C1 segment of cervical spinal cord (tissue), 14 donors: ENCODE measurements at places on chromosomes 1 and 21.

- DNase-seq, result no peak
These were observed 31.1 kb downstream of the AHDC1 start for GRCh38 chr1:27572679-27573426.

DNA sequence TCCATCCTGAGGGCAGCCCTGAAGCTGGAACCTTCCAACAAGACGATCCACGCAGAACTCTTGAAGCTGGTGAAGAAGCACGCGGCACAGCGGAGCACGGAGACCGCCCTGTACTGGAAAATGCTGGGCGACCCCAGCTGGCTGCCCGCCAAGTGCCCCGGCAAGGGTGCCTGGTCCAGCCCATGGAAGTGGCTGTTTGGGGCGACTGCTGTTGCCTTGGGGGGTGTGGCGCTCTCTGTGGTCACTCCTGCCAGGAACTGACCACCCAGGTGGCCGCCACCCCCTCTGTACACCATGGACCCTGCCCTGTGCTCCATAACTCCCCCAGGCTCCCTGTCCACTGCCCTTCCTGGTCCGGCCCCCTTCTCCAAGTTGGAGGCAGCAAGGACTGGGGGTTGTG is 90.8 kb downstream of the PPP1R12B start:
- no peak for DNase-seq

- DNase-seq, result no peak
These were observed 20.9 kb downstream of the EPHX1 start for GRCh38 chr1:225830841-225831240.

DNA sequence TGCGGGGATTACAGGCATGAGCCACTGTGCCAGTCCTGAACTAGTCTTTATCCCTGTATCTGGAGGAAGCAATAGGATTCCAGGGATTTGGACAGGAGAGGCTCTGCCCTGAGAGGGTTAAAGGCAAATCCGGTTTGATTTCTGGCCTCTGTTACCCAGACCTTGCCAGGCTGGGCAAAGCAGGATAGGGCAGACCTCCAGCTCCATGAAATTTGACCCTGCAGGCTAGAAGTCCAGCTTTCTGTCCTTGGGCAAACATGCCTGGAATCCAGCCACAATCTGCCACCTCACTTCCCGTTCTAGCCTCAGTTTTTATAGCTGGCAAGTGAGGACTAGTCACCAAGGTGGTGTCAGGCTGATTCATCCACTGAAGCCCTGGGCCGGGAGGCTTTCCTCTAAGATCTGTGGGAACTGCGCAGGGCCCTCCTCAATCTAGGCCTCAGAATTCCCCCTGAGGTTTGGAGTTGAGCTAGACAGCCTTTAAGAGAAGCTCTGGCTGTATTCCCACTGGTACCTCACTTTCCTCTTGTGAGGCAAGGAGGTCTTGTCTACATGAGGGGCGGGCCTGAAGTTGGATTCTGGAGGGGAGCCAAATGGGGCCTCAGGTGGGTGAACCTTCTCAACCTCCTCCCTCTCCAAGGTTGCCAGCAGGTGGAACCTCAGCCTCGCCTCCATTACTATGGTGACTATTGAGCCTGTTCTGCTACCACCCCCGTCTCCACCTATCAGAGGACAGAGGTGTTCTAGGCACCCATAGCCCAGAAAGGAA is 7.0 kb upstream of the P3R3URF start:
- peak; percentile 30 for DNase-seq

GRCh38 chr1:21268281-21269239 is 21.7 kb downstream of the ECE1 start:
- DNase-seq, result no peak

- no peak for DNase-seq
These were observed 50.3 kb upstream of the TARBP1 start for GRCh38 chr1:234529095-234529949.

DNA sequence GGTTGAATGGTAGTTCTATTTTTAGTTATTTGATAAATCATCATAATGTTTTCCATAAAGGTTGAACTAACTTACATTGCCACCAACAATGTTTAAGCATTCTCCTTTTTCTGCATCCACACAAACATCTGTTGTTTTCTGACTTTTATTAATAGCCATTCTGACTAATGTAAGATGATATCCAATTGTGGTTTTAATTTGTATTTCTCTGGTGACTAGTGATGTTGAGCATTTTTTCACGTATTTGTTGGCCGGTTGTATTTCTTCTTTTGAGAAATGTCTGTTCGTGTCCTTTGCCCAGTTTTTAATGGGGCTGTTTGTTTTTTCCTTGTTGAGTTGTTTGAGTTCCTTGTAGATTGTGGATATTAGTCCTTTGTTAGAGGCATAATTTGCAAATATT is 24.6 kb upstream of the SLC35F3 start:
- DNase-seq, result no peak

DNA sequence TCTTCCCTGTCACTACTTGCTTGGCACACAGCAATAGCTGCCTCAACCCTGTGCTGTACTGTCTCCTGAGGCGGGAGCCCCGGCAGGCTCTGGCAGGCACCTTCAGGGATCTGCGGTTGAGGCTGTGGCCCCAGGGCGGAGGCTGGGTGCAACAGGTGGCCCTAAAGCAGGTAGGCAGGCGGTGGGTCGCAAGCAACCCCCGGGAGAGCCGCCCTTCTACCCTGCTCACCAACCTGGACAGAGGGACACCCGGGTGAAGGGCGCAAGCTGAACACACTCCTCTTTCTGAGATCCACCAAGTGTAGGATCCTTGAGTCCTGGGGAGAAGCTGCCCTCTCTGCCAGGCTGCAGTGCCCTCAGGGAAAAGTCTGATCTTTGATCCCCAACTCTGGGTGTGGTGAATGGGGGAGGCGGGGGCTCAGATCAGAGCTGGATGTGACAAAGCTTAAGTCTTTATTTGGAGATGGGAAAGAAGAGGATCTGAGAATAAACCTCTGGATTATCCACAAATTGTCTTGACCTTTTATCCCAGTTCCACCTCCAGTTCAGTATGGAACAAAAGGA is 1.2 kb downstream of the RXFP4 start:
- DNase-seq, result no peak

GRCh38 chr1:213464786-213465460 is 413.9 kb downstream of the RPS6KC1 start:
- DNase-seq, result no peak

GRCh38 chr1:37288900-37289299 is 185.5 kb upstream of the ZC3H12A start:
- no peak for DNase-seq

DNA sequence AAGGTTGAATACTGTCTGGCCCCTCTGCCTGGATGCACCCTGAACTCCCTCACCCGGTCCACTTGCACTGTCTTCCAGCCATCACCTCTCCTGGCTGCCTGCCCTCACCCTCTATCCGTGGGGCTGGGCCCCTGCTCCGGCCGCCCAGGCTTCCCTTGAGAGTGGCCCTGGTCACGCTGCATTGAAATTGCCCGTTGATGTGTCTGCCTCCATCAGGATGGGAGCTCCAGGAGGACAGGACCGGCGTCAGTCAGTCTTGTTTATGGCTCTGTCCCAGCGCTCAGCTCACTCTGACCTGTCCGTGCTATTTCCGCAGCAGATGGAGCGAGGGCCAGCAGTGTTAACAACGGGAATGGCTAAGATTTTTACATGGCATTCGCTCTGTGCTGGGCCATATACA is 34.9 kb downstream of the FOXO6 start:
- DNase-seq, result no peak
